Fibroblast of skin of left quadriceps (primary cell): ENCODE measurements at places on chromosomes 5 and 9.

DNA sequence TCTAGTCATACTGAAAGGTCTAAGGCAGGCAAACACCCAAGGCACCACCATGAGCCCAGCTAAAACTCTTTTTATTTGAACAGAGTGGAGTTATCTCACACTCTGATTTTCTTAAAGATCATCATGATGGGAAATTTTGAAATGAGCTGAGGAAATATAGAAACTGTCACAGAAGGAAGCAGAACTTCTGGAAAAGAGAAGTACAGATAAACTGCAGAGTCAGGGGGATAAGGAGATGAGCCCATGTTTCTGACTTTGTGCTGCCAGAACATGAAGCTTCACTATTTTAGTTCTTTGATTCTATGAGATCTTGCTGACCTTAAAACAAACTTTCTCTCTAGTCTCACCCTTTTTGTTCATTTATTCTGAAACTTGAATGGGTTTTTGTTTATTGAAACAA lies 406.5 kb upstream of the EDIL3 start:
- no peak for DNase-seq

DNA sequence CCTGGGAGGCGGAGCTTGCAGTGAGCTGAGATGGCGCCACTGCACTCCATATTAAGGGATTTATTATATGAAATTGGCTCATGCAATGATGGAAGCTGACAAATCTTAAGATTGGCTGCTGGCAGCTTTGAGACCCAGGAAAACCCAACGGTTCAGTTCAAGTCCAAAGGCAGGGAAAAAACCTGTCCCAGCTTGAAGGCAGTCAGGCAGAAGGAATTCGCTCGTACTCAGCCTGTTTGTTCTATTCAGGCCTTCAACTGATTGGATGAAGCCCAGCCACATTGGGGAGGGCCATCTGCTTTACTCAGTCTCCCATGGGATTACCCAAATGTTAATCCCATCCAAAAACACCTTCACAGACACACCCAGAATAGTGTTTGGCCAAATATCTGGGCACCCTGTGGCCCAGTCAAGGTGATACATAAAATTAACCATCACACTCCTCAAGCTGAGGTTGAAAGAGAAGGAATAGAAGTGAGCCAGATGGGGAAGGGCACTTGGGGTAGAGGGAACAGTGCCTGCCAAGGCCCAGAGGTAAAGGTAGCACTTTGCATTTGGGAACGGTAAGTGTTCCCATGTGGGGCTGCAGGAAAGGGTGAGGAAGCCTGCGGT lies 8.5 kb upstream of the ORM1 start:
- no peak for DNase-seq

DNA sequence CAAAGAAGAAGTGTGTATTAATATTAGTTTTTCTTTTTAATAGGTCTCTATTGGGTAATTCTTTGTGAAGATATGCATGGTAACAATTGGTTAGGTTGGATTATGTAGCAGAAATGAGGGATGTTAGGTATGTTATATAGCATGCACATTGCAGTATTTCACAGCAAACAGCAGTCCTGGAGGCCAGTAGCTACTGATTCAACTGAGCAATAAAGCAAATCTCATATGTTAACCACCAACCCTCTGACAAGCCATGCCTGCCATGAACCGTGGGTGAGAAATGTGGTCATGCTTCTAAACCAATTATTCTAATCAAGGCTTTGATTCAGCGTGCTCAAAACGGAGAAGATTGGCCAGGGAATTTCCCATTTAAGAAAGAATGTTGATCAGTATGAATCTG lies 313.0 kb upstream of the CDH6 start:
- DNase-seq, result no peak

DNA sequence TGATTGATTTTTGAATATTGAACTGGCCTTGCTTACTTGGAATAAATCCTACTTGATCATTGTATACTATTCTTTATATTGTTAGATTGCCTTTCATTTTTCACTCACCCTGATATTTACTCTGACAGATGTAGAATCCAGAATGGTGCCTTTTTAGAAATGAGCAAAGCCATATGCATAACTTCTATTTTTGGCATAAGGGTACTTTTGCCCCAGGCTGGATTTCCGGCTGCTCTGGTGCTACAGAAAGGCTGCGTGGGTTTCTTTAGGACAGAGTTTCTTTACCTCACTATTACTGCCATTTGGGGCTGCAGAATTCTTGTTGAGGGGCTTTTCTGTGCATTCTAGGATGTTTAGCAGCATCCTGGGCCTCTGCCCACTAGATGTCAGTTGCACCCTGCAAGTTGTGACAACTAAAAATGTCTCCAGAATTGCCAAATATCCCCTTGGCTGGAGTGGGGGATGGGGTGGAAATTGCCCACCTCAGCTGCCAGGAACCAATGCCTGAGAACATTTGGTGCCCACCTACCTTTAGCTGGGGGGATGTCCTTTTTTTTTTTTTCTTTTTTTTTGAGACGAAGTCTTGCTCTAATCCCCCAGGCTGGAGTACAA lies 50.1 kb downstream of the SLC36A1 start:
- DNase-seq, result no peak

- no peak for DNase-seq
Measured at GRCh38 chr5:78755822-78756429, 107.4 kb upstream of the LHFPL2 start.

GRCh38 chr9:127508901-127509260 lies 57.6 kb downstream of the LRSAM1 start:
- DNase-seq, result no peak

- no peak for DNase-seq
Measured at GRCh38 chr9:33731142-33731541, 64.2 kb upstream of the PRSS3 start.

DNA sequence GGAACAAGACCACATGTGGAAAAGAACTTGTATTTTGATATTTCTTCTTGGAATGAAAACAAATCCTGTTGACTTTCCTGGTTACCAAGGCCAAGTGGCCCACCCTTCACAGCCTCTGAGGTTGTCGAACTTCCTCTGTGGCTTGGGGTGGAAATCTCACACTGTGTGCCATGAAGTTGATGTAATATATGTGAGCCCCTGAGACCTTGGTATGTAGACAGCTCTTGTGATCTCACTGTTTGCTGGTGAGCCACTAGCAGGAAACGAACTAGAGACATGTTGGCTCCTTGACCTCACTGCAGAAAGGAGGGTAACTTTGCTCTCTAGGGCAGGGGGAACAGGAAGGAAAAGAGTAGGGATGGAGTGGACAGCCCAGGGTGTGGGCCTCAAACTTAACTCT lies 159.4 kb downstream of the ARHGAP26 start:
- DNase-seq, result no peak

DNA sequence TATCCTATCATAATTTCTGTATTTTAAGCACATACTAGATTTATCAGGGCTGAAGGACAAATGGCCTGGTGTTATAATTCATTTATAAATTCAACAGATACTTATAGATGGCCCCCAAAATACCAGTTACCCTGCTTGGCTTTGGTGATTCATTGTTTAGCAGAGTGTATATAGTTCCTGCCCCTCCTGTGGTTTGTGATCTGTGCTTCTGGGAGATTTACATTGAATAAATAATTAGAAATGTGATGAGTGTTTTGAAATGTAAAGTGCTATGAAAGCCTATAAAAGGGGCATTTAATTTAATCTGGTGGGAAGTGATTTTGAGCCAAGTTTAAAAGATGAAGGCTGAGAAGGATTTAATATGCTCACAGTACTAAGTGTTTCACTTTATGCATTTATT lies 36.7 kb upstream of the ZCCHC7 start:
- DNase-seq, result no peak

DNA sequence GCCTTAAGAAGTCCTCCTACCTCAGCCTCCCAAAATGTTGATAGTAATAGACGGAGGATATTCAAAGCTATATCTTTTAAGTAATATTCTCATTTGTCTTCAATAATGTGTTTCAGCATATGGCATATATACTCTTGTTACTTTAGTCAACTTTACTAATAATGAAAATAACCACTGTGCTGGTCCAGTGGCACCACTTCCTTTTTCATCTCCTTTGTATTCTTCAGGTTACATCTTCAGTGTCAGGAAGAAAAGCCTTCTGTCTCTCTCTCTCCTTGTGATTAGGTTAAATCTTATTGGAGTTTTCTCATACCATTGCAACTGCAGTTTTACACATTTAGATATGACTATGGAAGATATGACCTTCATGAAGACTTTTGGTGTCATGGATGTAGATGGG lies 31.3 kb downstream of the PARP8 start:
- no peak for DNase-seq

DNA sequence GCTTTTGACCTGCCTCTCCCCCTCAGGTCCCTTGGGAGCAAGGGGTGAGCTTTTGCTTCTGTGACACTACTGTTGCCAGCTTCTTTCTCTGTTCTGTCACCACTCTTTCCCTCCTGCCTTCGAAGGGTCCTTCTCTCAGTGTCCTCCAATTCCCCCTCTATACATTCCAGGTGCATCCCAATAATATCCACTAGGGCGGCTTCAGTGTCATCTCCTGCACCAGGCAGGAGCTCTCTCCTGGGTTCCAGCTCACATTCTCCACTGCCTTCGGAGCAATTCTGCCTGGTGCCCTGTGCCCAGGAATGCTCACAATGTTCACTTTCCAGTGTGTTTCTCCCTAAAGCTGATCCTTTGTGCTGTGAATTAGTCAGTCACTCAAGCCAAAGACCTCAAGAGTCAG lies 83.9 kb upstream of the CXCL14 start:
- DNase-seq, result no peak

GRCh38 chr9:93065135-93065720 lies 6.7 kb downstream of the SUSD3 start:
- no peak for DNase-seq

DNA sequence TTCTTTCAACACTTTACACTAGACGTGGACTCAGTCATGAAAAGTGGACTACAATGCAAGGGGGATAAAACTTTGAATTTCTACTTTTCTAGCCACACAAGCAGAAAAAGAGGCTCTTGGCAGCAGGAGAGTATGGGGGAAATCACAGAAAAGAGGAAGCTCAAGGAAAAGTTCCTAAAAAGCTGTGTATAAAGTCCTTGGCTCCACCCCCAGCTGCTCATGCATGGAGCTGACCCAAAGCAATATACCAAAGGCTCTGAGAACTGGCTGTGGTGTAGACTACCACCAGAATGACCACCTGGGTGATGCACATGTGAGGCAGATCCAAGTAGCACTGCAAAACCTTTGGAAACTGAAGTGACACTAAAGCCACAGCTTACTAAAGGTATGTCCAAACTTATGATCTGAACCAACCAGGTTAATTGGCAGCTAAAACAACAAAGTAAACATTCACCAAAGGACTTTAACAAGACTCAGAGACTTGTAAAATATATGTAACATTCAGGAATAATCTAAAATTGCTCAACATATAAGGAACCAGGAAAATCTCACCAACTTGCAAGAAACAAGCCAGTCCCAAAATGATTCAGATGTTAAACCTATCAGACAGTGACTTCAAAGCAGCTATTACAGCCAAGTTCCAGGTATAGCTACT lies 55.5 kb upstream of the RASGRF2 start:
- no peak for DNase-seq

GRCh38 chr5:29720954-29721353 lies 1472.5 kb upstream of the CDH6 start:
- no peak for DNase-seq

DNA sequence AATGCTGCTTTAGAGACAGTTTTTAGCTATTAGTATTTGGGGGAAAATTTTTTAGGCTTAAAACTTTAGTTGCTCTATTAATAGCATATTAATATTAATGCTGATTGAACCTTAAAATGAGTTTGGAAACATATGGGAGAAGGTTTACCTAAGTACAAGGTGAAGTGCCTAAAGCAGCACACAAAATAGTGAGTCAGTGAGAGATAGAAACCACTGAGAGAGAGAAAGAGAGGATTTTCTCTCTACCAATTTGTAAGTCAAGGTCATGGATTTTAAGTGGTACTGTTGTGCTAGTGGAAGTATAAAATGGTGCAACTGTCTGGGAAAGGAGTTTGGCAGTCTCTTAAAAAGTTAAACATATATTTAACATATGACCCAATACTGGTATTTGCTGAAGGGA lies 64.9 kb downstream of the MARCHF3 start:
- DNase-seq, result no peak

DNA sequence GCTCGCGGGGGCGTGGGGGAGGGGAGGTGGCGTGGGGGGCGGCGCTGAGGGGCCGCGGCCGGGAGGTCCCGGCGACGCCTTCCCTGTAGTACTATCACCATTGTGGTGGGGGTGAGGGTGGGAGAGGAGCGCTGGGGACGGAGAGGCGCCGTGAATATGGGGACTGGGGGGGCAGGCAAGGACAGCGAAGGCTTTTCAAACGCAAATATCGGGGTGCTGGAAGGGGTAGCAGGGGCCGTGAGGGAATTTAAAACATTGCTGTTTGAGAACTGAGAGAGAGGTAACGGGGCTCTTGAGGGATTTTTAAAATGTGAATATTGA lies 427 bp downstream of the RBM27 start:
- DNase-seq, result no peak

DNA sequence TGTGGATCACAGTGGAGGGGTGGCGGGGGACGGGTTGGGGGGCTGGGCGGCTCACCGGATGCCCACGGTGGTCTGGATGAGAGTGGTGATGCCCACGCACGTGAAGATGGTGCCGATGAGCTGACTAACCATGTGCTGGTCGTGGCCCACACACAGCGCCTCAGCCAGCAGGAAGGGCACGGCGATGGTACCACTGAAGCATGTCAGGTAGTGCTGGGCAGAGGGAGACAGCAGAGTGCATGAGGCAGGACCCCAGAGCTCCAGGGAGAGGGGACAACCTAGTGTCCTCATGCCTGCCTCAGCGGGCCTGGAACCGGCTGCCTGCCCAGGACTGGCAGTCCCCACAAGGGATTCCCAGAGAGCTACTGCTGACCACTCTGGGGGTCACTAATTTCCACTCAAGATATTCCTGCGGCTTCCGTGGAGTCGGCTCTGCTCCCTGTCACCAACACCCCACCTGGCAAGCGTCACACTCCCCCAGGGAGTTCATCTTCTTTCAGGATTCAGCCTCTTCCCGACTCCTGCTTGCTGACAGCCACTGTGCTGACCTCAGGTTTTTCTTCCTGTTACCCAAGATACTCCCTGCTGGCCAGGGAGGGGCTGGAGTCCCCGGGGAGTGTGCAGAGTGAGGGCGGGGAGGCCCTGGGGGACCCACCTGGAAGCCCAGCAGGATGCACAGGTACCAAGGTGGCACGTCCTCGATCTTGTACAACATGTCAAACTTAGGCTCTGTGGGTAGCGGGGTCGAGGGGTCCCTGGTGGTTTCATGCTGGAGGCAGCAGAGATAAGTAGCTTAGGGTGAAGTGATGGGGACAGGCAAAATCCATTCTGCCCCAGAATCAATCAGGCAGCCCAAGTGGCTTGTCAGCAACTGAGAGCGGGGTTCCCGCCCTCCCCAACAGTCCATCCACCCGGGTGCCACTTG lies 998 bp downstream of the SLC23A1 start:
- DNase-seq, result no peak

DNA sequence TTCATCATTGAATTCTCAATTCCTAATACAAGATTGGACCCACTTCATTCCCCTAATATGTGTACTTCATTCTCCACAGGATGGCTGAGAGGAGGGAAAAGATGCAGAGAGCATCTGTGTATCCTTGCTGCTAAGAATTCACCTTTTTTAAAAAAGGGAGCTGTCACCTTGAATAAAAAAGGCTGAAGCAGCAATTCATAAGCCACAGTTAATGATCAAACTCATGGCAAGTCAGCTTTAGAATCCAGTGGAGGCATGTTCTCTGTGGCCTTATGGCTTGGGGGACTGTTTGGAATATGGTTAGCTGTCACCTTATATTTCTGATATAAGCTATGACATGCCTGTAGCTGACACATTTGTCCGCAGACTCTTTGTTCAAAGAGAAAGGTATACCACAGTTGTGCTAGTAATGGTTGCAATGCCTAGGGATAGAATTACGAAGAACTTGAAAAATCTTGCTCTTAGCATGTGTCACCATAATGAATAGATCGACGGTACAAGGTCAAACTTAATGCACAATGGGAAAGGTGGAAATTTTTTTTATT lies 256.8 kb upstream of the TNC start:
- DNase-seq, result no peak

- no peak for DNase-seq
Measured at GRCh38 chr5:164636456-164636855, 1131.0 kb downstream of the MAT2B start.
